ENCODE measurements at places on chromosomes 1 and 21.
A peak's percentile ranks its signal among the peaks of the same experiment; 100 is the strongest.

DNA sequence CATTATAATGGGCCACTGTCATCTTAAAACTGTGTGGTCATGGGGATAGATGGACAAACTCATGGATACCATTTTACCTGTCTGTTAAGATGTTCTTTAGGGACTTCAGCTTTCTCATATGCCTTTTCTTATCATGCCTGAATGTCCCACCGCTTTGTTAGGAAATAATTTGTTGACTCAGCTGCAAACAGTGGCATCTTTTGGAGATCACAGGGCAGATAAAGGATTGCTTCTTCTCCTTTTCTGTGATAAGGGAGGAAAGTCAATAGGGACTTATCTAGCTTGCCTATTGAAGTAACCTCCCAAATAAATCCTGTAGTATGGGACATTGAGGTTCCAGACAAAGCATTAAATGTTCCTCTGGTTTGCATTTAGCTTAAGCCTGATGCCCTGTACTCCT lies 79.8 kb upstream of the KIAA0040 start:
- no peak for DNase-seq

DNA sequence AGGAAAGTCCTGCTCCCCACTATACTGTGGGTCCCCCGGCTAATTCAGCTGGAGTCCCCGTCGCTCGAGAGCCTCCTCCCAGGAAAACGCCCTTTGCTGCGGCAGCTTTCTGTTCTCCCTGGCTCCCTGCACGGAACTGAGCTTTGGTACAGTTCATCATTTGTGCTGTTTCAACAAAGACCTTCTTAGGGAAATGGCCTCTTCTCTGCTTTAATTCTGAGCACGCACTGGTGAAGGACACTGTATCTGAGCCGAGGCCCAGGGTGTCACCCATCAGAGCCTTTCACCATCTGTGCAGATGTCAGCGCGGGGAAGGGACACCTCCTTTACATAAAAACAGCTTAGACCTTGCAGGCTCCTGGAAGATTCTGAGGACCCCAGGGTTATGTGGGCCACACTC lies 13.5 kb upstream of the PEX10 start:
- DNase-seq, result no peak

- DNase-seq, result no peak
Measured at GRCh38 chr1:94033849-94034248, 87.1 kb downstream of the ABCA4 start.

- no peak for DNase-seq
Measured at GRCh38 chr1:46458190-46458589, 31.4 kb upstream of the DMBX1 start.

DNA sequence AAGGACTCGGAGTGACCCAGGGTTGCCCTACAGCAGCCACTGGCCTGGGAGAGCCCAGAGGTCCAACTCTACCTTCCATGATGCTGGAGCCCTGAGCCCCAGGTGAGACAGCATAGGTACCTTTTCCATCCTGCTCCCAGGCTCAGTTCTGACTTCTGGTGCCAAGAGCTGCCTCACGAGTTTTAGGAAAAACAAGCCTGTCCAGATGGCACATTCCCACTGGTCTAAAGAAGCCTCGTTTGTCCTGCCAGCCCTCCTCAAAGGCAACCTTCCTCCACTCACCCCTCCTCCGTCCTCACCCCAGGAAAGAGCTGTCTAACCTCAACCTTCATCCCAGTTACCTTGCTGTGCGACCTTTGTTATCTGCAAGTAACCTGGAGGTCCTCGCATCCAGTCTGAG lies 53.5 kb upstream of the PRELP start:
- no peak for DNase-seq

DNA sequence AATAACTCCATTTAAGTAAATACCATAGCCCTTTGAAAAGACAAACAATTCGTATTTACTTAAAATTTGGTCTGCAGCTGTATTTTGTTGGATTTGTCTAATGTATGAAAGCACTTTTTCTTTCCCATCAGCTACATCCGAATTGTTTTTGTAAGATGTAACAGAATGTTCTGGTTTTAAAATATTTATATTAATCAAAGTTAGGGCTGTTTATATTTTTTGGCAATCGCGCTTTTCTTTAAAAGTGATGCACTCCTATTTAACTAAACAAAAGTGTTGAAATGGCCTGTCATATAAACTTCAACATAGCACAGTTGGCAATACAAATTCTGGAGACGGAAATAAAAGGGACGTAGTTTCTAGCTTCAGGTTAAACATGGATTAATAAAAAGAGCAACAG lies 216.3 kb upstream of the ADGRL2 start:
- DNase-seq, result no peak

DNA sequence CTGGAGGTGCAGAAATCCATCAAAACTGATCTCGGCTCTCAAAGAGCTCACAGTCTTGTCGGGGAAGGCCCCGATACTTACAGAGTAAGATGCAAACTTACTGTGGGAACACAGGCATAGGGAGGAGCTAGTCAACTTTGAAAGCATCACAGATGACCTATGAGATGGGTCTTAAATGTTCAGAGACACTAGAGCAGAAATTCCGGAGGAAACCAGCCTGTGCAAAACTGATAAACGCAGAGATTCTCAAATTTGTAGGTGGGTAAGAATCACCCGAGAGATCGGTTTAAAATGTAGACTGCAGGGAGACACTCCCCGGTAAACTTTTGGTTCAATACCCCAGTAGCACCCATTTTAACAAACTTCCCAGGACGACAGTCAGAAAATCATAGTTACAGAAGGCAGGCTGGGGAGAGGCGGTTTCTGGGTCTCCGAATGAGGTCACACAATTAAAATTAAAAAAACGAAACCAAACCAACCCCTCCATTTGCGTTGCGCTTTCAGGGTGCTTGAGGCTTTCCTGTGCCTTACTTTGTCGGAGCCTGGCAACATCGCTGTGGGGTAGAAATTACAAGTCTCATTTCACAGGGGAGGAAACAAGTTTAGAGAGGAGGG lies 755 bp upstream of the THRAP3 start:
- peak; percentile 23 for DNase-seq

GRCh38 chr1:182897696-182898095 lies 55.3 kb downstream of the SHCBP1L start:
- DNase-seq, result no peak

- no peak for DNase-seq
Measured at GRCh38 chr1:44606701-44607281, 67.5 kb downstream of the TMEM53 start.

- DNase-seq, result no peak
Measured at GRCh38 chr1:103254691-103255090, 146.4 kb upstream of the COL11A1 start.

DNA sequence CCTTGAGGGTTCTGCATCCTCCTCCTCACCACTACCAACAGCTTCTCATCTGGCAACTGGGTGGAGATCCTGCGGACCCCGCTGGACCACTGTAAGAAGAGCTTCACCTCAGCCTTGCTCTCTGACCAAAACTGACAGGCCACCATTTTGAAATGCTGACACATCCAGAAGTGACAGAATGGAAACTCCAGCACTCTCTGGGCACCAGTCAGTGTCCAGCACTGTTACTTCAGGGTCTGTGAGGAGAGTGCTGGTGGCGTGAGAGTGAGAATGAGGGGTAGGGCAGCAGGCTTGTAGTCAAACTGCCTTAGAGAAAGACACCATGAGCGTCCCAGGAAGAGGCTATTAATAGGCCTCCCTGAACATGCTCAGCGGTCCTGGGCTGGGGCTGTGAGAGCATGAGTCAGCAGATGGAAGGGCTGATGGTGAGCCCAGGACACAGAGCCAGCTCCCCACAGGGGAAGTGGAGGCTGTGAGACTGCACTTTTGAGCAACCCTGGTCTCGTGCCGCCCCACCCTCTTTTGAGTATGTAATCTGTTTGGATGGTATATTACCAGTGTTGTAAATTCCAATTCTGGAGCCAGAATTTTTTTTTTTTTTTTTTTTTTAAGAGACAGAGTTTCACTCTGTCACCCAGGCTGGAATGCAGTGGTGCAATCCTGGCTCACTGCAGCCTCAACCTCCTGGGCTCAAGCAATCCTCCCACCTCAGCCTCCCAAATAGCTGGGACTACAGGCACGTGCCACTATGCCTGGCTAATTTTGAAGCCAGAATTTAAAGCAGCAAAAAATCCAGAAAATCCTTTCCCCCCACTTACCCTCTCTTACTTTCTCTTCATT lies 34.4 kb upstream of the SLC30A1 start:
- no peak for DNase-seq

All from NCI-H774 (cell line).